ENCODE measurements at places on chromosomes 7 and 10.

GRCh38 chr10:62687230-62687748 lies 117.2 kb upstream of the ADO start:
- no peak for DNase-seq

GRCh38 chr10:59373071-59373470 lies 10.7 kb upstream of the FAM13C start:
- DNase-seq: no peak

- no peak for DNase-seq
Observed at GRCh38 chr7:124934841-124935240, 5.2 kb upstream of the POT1 start.

DNA sequence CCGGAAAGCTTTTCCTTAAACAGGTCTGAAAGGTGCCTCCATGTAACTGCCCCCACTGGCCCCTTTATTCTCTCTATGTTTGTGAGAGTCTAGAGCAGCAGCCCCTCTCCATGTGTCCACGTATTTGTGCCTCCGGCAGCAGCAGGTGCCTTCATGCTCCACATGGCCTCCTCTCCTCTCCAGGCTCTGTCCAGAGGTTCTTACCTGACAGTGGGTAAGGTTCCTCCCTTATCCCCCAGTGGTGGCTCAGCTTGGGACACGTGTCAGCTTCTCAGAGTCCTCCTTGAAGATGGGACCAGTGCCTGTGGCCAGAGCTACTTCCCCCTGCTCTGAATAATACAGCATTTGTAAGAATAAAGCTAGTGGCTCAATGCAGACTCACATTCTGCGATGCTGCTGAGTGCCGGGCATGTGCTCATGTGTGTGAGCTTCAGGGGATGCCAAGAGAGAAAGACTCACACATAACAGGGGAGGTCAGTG lies 7.9 kb downstream of the CALML3 start:
- no peak for DNase-seq

DNA sequence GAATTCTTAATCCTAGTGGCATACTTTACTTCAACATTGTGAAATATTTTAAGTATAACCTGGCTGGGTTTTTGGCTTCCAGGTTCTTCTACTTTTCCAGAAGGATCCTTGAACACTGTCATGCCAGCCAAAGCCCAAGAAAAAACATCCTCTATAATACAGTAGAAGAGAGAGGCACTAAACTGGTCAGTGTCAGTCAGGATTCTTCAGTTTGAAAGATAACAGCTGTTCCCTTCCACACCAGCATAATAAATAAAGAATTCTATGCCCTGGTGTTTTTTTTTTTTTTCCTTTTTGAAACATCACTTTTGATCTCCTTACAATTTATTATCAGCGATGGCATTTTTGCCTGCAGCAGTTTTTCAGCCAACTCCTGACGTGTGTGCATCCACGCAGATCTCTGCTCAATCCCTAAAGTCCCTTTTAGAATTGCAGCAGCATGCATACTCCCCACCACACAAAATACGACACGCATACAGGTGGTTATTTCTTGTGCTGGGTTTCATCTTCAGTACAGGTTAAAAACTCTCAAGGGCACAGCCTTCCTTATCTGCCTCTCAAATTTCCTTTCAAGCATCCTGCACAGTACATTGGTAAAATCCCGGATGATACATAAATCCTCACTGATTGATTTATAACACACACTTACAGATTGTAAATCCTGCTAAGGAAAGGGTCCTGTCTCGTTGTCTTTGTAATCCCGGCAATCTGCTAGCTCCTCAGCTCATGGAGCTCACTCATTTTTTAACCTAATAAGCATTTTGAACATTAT lies 100.2 kb downstream of the TPK1 start:
- DNase-seq: no peak

DNA sequence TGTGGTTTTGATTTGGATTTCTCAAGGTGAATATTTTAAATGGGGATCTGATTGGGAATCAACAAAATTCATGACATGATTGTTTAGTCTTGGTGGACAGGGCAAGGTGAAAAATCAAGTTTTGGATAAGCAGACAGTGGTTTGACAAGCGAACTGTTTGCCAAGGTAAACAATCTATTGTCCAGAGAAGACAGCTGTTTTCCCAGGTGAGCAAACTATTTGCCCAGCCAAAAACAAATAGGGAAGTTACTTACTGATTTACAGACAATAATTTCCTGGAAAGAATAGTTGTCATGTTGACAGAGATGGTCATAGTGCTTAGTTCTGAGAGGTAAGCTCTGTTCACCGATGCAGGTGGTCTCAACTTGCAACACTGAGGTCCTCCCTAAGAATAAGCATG lies 94.0 kb upstream of the STEAP1B start:
- no peak for DNase-seq

GRCh38 chr10:78162853-78163252 lies 129.2 kb downstream of the RPS24 start:
- DNase-seq: no peak

- peak; percentile 28 for DNase-seq
Observed at GRCh38 chr10:122112625-122113160, 123.7 kb downstream of the TACC2 start.

- DNase-seq: no peak
Observed at GRCh38 chr10:34995925-34996324, 94.2 kb downstream of the CUL2 start.

GRCh38 chr10:118572256-118573041 lies 23.0 kb downstream of the PRLHR start:
- DNase-seq: no peak

GRCh38 chr10:129332476-129332875 lies 134.6 kb upstream of the MGMT start:
- DNase-seq: peak; percentile 35

- DNase-seq: no peak
Observed at GRCh38 chr10:69573056-69573806, at the start of gene NEUROG3. Gene NEUROG3 (minus strand): TSS chr10:69573422. CDS start chr10:69573043, 379 bp downstream.

- no peak for DNase-seq
Observed at GRCh38 chr7:23893942-23894891, 184.2 kb downstream of the STK31 start.

- DNase-seq: no peak
Observed at GRCh38 chr7:55405856-55406541, 40.9 kb downstream of the LANCL2 start.

Data from hematopoietic multipotent progenitor cell treated with erythropoietin and hydrocortisone succinate and interleukin-3 and kit ligand, for 8 days (in vitro differentiated cells).